ENCODE measurements at places on chromosomes 4 and X. TPM values are rescaled to one million over a fixed set of nuclear protein-coding genes. Genes with fewer than 3 reads are reported as not detected.

TBC1D1 gene
- 101 TPM for total RNA-seq

DNA sequence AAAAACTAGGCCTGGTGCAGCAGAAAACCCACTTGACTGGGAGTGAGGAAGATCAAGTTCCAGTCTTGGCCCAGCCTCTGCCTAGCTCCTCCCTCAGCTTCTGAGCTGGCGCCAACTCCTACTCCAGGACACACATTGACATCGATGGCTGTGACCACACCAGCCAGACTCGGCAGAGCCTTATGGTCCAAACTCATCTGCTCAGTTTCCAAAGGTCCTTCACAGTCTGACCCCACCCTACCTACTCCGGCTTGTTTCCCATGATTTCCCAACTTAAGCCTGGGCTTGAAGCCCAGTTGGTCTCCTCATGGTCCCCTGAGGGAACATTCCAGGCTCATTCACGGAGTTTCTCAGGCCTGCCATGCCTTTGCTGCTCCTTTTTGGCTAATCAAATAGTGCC is 10.1 kb downstream of the ELF4 start:
- DNase-seq: peak; percentile 83

ASB12 gene
- total RNA-seq: not detected

ACE2 gene
- not detected for total RNA-seq

IQSEC2 gene
- 11.0 TPM for total RNA-seq

DNA sequence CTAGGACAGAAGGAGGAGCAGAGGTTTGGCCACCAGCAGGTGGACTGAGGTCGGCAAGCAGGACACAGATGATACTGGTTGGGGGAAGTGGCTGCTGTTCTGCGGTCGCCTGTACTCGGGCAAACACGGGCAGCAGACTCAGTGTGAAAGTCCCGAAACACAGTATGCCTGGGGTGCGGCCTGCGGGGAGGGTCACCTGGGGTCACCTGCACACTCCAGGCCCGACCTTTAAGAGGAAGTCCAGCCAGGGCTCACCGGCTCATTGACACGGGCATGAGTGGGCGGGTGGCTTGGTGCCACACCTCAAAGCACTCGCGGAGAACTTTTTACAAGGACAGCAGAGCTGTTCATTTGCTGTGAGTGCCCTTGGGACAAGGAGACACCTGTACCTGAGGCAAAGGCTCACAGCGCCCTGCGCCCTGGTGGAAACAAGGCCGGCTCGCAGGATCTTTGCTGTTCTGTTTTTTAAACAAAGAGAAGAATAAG is 71.5 kb upstream of the MXD4 start:
- DNase-seq: no peak

WDR1 gene
- 436 TPM for total RNA-seq

DNA sequence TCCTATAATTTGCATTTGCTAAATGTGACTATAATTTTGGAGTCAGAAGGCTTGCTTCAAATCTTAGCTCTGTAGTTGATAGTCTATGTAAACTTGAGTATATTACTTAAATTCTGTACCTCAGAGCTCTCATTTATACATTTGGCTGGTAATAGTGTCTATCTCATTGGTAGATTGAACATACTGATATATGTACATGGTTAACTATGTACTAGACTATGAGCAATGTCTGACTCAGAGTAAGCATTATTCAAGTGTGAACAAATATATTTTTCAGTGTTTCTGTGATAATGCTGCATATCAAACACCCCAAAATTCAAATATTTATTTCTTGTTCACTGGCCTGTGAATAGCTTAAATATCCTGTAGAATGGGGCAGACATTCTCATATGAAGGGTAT is 1568.9 kb upstream of the PABPC4L start:
- no peak for DNase-seq

DNA sequence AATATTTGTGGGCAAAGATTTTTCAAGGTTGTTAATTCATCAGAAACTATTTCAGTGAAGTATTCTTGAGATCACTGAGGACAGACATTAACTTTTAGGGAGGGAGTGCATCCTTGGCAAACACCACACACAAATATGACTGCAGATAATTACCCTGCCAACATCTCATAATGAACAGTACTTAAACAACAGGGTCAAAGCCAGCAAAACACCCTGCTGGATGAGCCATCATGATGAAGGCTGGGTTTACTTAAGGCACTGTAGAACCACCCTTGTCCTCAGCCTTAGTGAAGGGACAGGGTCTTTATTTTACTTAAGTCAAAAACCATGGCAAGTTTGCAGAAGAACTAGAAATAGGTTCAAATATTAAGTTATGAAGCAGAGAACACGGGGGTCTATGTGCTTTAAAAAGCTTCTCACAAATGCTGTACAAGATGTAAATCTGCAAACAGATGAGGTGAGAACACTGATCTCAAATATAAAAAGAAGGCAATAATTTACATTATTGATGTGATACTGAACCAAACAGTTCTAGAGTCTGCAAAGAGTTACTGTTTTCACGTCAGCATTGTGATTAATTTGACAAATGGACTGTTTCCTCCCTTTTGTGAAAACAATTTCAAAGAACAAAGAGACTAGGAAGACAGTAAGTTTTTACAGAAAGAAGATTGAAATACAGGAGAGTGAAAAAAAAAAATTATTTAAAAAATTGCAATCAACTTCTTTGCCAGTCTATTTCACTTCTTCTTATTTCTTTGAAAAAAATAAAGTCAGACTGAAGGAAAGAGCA is 28.2 kb downstream of the TAPT1 start:
- DNase-seq: no peak

GRCh38 chr4:110867251-110867960 is 244.5 kb upstream of the PITX2 start:
- DNase-seq: no peak

GRCh38 chr4:72410158-72410557 is 158.9 kb downstream of the ADAMTS3 start:
- DNase-seq: no peak

GRCh38 chr4:83920375-83920774 is 384.5 kb downstream of the GPAT3 start:
- no peak for DNase-seq

CXCL8 gene
- total RNA-seq: 294 TPM

PDCL2 gene
- total RNA-seq: not detected

DNA sequence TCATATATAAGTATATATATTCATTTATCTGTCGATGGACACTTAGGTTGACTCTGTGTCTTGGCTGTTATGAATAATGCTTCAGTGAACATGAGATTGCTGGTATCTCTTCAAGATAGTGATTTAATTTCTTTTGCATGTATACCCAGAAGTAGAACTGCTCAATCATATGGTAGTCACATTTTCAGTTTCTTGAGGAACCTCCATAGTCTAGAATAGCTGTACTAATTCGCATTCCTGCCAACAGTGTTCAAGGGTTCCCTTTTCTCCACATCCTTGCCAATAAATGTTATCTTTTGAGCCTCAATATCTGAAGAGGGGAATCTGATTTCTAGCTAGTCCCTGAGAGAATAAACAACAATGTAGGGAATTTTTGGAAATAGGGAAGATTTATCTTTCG is 32.4 kb upstream of the CCNG2 start:
- DNase-seq: no peak

TLL1 gene
- total RNA-seq: 19.0 TPM

GRCh38 chr4:128483816-128484215 is 196.2 kb upstream of the PGRMC2 start:
- DNase-seq: no peak

DNA sequence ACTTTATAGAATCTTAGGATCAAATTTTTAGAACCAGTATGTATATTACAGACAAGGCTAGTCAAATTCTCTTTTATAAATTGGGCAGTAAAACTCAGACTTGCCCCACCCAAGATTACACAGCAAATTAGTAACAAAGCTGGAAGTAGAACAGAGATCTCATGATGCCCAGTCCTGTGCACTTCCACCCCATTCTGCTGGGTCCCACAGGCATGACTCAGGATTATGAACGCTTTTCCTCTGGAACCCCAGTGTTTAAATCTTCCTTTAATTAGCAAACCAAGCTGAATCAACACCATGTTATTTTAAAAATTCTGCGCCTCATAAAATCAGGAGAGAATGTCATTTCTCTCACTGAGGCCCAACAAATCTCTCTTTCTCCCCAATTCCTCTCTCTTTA is 1.5 kb upstream of the IL13RA2 start:
- DNase-seq: peak; percentile 12

- DNase-seq: no peak
Observed at GRCh38 chr4:88628746-88629145, 36.5 kb downstream of the HERC3 start.

OTC gene
- not detected for total RNA-seq

NEIL3 gene
- 8.1 TPM for total RNA-seq

- DNase-seq: no peak
Observed at GRCh38 chrX:13015536-13016236, 28.7 kb downstream of the FAM9C start.

DNA sequence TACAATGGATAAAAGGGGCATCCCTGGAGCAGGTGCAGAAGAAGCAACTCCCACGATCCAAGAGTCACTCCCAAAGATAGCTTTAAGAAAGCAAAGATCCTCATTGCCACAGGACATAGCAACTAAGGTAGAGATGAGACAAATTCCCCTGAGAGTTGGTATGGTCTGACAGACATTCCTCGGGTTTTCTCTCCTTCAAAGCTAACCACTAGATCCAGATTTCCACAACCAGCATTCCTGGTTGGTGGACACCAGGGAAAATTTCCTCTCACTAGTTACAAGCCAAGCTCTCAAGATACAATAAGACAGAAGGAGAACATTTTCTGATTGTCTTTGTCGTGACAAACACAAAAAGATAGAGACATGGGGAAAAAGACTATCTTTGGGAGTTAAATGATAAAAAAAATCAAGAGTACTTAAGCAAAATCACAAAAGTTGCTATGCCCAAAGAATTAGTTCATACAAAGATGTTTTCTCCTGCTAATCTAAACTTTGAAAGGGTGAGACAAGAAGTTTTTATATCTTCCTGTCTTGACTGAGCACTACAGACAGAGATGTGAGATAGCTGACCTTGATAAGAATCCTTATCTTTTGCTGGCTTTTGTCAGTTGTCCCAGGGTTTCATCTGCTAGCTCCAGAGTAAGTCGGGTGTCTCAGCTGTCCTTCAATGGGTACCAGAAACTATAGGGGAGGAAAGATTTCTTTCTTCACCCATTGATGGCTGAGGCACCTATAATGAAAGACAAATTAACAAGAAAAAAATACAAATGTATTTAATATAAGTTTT is 200.5 kb downstream of the CENPC start:
- no peak for DNase-seq

DNA sequence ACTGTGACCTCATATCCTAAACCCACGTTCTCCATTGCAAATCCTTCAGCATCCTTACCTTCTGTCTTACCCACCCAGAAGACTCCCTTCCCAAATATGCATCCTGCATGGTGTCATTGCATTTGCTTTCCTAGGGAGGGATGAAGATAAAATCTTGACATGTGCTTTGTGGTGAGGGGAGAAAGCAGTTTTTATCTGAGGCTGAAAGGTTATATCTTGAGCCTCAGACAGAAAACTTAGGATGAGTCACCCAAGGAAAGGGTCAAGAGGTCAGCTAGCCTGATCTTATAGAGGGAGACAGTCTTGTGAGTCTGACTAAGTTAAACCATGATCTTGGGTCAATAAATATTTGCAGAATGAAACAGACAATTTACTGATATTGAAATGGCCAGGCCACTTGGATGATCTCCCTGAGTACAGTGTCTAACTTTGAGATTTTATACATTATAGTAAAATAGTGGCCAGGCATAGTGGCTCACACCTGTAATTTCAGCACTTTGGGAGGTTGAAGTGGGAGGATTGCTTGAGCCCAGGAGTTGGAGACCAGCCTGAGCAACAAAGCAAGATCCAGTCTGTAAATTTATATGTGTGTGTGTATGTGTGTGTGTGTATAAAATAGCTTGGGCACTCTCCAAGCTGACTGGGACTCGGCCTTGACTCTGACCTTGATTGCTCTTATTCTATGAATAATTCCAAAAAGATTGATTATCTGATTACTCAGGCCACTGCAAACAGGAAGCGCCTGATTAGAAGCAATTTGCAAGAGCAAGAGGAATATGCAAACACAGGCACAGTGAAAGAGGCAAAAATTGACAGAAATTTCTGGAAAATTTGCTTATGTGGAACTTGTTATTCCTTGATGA is 15.4 kb upstream of the FAM9C start:
- DNase-seq: peak; percentile 88

DNA sequence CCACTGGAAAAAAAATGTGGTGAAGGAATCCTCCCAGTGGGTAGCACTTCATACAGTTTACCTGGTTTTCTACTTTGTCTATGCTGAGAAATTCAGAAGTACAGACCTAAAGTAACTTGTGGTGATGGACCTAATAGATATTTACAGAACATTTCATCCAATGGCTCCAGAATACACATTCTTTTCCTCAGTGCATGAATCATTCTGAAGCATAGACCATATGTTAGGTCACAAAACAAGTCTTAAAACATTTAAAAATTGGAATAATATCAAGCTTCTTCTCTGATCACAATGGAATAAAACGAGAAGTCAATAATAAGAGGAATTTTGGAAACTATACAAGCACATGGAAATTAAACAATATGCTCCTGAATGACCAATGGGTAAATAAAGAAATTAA is 450.1 kb upstream of the INTU start:
- DNase-seq: peak; percentile 12

GRCh38 chrX:144333429-144333828 is 449.6 kb downstream of the UBE2NL start:
- no peak for DNase-seq

UCP1 gene
- total RNA-seq: not detected

CLDN34 gene
- total RNA-seq: under 0.01 TPM

- DNase-seq: no peak
Observed at GRCh38 chr4:24889991-24890390, 22.9 kb downstream of the CCDC149 start.

DNA sequence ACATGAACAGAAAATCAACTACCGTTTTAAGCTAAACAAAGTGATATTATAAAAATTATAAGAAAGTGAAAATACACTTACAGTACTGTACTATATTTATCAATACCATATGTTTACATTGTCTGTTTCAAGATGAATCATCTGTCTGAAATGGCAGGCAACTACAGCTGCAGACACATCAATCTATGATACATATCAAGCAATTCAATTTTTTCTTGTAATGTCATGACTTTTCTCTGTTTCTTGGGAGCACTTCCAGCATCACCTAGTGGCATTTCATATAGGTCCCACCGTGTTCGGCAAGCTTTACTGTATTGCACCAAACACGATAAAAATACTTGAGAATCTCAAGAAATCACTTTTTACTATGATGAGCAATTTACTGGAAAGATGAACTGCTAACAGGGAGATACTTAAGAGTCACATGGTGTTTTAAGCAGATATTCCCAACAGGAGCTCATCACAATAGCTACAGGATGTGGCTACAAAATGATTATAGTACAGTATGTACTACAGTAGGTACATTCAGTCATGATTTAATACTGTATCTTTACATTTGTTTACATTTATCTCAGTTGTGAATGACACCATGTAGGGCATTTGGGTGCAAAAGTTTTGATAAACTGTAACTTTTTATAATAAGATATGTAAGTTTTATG is 207.4 kb downstream of the ADAM29 start:
- no peak for DNase-seq

TMSB15A gene
- total RNA-seq: 1.7 TPM

GRCh38 chr4:120918788-120919187 is 3.7 kb downstream of the PRDM5 start:
- no peak for DNase-seq

TCEAL6 gene
- total RNA-seq: not detected

GRCh38 chrX:118928151-118928550 is 46.3 kb upstream of the LONRF3 start:
- DNase-seq: peak; percentile 1

Data from fibroblast of villous mesenchyme (primary cell).